ENCODE measurements at places on chromosomes 1 and 21. TPM values are rescaled to one million over a fixed set of nuclear protein-coding genes. Genes with fewer than 3 reads are reported as not detected.
A peak's percentile ranks its signal among the peaks of the same experiment; 100 is the strongest.

CLCA4 gene
- total RNA-seq = not detected

CGN gene
- total RNA-seq = 1.2 TPM

DNA sequence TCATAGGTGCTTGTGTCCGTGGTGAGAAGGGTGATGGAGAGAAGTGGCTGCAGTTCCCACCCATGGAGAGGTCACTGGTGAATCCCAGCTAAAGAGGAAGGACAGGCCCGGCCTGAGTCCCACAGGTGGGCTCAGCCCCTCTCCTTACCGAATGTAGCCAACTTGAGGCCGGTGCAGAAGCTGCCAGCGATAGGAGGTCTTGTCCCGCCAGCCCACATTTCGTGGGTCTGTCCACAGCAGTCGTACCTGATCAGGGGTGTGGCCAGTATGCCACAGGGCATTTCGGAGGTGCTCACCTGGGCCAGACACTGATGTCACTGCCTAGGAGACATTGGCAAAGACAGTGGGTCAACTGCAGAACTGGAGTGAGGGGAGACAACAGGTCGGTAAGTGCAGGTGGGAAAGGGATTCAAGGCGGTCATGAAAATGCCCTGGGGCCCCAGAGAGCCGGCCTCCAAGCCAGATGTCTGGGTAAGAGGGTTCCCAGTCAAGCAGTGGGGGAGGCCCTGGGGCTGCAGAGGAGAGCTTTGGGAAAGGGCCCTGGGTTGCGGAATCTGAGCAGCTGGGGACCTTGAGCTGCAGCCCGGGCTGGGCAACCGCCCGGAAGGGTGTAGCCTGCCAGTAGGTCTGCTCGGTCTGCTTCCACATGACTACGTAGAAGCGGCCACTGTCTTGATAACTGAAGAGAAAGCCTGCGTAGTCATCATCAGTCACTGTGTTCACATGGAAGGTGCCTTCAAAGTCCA lies 10.6 kb downstream of the THBS3 start:
- DNase-seq = no peak

GRCh38 chr1:174005032-174005431 lies 17.1 kb downstream of the RC3H1 start:
- peak; percentile 76 for DNase-seq

DNA sequence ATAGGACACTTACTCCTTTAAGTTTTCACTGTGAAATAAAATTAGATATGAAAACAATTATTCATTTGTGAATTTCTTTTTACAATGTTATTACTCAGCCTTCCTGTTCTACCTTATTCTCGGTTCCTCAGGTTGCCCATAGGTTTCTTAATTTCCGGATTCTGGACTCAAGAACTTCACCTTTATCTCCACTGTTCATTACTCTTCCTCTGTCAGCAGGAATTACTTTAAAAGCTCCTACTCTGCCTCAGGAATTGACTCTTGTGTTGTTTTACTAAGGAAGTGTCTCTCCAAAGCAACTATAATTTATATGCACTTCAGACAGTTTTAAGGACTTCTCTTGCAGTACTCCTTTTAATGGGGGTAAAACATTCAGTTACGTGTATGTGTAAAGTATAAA lies 123.8 kb downstream of the OSBPL9 start:
- DNase-seq = no peak

PRAMEF14 gene
- total RNA-seq = not detected

GRCh38 chr1:154577346-154578057 lies 9.9 kb downstream of the CHRNB2 start:
- DNase-seq = no peak

DNA sequence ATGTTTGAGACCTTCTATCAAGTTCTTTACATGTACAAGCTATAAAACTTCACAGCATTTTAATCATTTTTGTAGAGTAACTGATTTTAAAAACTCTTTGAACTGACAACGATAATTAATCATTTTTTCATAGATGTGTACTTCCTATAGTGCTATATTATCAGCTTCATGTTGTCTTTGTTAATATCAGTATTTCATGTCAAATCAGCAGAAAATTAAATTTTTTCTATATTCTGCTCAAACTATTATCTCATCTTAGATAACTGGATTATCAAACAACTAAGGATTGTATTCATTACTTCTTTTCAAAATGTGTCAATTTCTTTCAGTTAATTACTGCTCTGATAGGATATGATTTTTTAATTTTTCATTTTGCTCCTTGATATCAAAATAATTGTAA lies 214.6 kb upstream of the RGS18 start:
- no peak for DNase-seq

DNA sequence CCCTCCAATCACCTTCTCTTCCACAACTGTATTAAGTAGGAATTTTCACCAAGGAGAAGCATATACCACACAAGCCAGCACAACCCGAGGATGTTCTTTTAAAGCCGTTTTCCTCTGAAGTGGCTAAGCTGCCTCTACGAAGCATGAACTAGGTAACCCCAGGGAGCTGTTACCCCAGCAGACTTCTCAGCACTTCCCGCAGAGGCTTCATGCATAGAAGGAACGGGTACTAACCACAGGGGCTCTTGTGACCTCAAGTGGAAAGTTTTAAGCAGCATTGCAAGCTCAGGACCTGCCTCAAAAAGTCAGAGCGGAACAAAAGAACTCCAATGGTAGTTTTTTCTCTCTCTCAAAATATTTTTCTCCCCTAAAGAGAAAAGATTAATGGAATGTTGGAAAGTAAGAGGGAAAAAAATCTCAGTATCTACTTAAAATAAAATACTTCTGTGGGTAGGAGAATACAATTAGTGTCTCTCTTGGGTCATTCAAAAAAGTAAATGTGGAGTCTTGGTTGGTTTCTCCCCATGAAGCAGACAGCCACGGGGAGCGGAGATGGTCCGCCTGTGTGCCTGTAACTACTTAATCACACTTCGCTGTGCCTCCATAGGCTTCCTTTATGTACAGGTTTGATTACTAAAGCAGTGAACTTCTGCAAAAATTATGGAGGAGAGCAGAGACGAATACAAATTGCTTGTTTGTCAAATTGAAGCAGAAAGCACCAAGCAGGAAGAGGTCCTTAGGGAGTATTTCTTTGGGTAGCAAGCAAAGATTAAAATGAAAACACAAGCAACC lies 40.9 kb downstream of the STX6 start:
- DNase-seq = no peak

DNA sequence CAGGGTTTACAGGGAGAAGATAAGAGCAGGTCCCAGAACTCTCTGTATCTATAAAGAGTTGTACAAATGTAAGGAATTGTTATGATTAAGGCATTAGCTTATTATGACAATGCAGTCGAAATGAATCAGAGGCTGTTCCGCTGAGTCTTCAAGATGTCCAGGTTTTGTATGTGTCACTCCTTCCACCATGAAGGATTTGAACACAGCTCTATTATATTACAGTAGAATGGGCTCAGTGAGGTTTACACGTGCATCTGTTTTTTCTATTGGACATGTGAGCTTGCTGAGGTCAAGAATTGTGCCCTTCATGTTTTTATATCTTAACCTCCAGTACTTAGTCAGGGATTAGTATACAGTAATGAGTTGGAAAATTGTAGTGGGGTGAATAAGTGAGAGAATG lies 86.3 kb downstream of the MPZL1 start:
- no peak for DNase-seq

- no peak for DNase-seq
These were observed 537 bp upstream of the KLHL17 start for GRCh38 chr1:959731-960362.

DNA sequence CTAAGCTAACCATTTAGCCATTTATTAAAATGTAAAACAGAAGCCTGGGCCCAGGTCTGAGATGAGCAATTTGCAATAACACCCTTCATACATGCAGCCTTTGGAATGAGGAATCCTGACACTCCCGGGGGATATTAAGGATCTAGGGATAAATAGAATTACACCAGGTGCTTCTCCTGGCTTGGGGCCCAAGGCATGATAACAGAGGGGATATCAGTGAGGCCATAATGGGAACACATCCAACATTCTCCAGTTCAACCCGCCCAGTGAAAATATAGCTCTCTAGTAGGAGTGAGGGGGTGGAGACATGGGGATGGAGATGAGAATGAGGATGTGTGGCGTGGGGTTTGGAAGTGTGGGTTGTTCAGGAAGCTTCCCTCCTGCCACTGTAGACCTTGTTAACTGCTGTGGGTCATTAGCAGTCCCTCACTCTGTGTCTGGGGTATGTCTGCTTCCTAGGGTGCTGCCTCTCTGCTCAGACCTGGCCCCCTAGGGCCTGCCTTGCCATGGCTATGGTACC lies 57.9 kb upstream of the KANK4 start:
- DNase-seq = no peak

GRCh38 chr1:184296466-184297243 lies 90.2 kb upstream of the C1orf21 start:
- peak; percentile 46 for DNase-seq

- DNase-seq = peak; percentile 94
These were observed at the start of gene HCN3 for GRCh38 chr1:155277070-155277901. HCN3 (plus strand) TSS chr1:155277463; CDS start chr1:155277591, 128 bp downstream.

- no peak for DNase-seq
These were observed 9.6 kb upstream of the RPS6KC1 start for GRCh38 chr1:213041443-213041842.

DNA sequence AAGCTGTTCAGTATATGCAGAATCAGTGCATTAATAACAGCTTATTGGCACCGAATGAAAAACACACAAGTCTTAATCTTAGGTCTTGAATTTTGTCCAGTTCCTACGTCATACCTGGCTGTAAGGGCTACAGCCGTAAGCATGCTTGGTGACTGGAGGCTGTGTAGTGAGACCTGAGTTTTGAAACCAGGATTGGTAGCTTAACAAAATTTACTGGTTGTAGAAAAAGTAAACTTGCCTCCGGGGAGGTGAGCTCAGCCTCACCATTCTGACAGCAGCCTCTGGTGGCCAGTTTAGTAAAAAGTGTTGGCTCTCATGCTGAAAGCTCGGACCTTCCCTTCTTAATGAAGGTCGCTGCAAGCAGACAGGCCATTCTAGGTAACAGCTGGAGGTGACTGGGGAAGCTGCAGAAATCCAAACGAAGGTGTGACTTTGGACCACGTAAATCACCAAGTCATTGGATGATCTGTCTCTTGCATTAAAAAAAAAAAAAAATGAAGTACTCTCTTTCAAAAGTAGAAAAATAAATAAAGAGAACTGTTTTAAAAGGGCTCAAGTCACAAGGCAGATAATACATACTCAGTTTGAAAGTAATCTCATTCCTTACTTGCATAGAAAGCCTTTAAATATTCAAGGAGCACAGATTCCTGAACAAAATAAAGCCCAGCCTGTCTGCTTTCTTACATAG lies 48.9 kb downstream of the HLCS start:
- peak; percentile 67 for DNase-seq

DNA sequence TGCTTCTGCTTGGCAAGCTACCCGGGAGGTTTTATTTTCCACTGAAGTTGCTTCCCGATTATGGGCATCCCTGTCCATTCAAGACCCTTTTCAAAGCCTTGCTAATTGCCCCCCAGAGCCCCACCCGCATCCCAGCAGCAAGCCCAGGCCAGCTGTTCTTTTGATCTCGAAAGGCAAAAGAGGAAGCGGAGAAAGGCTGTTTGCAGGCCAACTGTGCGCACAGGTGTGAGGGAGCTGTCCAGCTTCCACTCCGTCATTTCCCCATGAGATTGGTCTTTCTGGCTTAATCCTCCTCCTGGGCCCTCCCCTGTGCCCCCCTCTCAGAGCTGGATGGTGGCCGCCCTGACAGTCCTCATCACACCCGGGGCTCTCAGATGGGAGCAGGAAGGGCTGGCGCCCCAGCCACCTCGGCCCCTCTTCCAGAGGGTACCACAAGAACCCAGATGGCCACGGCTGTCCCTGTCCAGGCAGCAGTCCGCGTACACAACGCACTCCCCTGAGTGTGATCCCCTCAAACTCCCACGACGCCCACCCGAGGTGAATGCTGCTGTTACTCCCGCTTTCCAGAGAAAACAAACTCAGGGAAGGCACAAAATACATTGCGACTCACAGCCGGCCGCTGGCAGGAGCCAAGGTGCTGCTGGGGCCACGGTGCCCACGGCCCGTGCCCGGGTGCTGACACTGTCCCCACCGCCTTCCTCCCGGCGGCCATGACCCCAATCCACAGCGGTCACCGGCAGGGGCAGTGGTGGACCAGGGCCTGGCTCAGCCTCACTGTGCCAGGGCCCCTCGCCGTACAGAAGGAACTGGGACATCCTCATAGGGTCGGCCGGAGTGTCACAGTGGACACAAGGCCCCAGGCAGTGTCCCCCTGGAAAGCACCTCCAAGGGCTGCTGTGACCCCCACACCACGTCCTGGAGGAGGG lies 121.9 kb downstream of the CRYAA start:
- DNase-seq = no peak

DNA sequence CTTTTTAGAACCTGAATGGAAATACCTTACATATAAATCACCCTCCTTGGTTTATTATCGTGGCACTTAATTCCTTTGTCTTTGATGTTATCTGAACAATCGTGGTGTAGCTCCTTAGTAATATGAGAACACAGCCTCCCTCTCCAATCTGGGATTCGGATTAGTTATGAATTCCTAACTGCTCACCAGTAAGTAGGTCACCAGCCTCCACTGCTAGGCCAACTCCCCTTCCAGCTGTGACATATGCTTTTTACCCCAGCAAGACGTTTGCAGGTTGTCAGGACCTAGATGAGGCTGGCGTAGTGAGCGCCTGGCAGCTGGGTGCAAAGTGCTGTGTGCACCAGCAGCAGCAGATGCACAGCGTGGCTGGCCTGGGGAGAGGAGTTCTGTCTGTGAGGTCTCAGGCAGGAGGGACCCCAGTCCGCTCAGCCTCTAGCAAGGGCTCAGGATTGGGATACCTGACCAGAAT lies 38.2 kb downstream of the NTPCR start:
- DNase-seq = no peak

- DNase-seq = no peak
These were observed 83.2 kb downstream of the APP start for GRCh38 chr21:26087223-26087918.

GRCh38 chr1:22104865-22105437 lies 37.9 kb downstream of the WNT4 start:
- no peak for DNase-seq

DNA sequence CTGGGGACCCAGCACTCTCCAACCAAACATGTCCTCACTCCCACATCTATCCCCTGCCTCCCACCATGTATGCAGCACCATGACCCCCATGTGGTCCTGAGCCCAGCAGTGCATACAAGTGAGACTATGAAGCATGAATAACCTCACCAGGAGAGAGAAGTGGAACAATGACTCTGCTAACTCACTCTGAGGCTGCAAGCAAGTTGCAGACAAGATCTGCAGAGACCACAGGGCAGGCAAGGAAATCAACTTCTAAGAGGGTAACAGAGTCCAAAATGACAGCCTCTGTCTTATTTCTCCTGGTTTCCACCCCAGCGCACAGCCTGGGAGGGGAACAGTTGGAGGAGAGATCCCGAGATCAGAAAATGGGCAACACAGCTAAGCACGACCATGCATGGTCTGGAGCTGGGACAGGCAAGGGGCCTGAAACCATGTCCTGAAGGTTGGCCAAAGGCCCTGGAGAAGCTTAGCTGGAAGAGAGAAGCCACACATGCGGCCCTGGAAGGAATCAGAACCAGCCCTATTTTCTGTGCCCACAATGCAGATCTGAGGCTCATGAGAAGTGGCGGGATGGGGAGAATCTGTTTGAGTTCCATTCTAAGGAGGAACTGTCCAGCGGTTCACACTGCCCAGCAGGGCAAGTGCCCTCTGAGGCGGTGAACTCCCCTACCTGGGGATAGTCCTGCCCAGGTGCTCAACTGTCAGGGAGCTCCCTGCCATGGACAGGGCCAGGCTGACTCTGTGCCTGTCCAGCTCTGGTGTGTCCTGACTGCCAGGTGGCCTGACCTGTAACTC lies 12.5 kb upstream of the REN start:
- DNase-seq = no peak

GRCh38 chr1:153805042-153805745 lies 30.0 kb downstream of the SLC27A3 start:
- peak; percentile 79 for DNase-seq

Measured in SJSA1 (cell line).